Epithelial cell of esophagus (primary cell): ENCODE measurements at places on chromosomes 3 and 15.
A peak's percentile ranks its signal among the peaks of the same experiment; 100 is the strongest.

- peak; percentile 58 for DNase-seq
These were observed 461.3 kb upstream of the NAALADL2 start for GRCh38 chr3:174397848-174398247.

DNA sequence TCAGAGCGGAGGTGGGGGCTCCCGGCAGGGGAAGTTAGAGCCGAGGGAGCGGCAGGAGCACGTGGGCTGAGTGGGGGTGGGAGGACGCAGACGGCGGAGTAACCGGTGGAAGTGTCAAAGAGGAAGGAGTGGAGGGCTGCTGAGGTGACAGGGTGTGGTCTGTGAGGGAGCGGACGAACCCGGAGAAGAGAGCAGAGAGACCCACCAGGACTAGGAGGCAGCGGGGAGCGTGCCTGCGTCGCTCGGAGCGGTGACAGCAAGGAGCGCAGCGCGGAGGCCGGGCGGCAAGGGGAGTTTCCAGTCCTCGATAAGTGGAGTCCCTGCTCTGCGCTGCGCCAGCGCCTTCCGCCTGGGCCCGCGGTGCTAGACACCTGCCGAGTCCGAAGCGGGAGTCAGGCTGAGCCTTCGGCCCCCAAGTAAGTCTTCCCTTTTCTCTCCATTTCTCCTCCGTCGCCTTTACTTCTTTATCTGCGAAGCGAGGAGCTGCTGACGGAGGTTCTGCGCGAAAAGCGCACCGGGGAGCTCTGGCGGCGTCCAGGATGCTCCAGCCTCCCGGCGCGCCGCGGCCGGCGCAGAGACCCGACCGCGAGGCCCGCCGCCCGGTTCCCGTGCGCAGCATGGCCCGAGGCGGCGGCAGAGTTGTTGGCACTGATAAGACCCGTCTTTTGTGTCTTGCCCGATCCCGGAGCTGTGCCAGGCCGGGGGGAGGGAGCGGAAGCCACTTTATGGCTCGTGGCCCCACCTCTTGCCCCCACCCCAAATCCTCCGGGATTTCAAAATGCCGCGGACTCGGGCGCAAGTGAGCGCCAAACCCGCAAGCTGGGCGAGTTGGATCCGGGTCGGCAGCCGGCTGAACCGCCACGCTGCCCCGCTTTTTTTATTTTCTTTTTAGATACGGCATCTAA lies 533.0 kb upstream of the SEMA6D start:
- DNase-seq, result peak; percentile 42

- DNase-seq, result peak; percentile 41
These were observed 808 bp downstream of the BCL6 start for GRCh38 chr3:187744169-187745151.

DNA sequence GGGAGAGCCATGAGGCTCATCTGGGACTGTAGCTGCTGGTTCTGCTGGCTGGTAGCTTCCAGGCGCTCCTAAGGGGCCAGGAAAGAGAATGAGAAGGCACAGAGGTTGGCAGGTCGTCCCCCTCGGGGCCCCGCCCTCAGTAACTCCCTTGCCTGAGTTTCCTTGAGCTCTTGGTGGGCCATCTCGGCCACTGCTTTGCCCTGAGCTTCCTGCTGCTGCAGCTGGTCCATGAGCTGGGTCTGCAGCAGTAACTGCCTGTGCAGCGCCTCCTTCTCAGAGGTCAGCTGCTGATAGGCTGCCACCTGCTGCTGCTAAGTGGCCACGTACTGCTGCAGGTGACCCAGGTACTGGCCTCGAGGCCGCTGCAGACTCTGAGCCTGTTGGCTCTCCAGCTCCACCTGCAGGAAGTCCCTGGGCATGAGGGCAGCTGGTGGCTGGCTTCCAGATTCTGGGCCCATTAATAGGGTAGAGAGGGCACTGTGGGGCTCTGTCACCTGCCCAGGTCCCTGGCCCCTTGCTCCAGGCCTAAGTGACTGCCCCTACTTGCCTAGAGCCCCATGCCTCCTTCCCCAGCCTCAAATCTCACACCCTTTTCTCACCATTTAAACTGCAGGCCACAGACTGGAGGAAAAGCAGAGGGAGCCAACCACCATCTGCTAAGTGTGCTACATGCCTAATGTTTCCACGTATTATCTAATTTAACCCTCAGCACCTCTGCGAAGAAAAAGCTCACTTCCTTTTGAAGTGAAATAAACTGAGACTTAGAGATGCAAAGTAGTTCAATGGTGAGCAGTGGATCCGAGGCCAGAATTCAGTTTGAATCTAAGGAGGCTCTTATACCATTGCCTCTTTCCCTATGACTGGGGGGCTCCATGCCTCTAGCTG lies 10.8 kb upstream of the VPS33B start:
- peak; percentile 74 for DNase-seq

- peak; percentile 34 for DNase-seq
These were observed 67.1 kb downstream of the PLOD2 start for GRCh38 chr3:146093896-146094295.

DNA sequence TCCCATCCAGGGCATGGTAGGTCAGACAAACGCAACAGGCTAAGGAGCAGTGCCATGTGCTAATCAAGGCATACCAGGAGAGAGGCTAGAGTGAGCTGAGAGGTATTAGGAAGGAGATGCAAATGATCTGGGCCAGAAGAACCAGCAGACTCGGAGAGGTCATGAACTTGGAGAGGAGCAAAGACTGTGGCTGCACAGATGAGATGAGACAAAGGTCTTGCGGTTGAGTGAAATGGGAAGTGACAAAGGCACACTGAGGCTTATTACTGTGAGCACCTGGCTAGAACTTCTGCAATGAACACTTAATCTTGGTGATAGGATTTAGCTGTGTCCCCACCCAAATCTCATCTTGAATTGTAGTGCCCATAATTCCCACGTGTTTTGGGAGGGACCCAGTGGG lies 380.2 kb downstream of the ULK4 start:
- no peak for DNase-seq

- DNase-seq, result no peak
These were observed 62.4 kb upstream of the ADPGK start for GRCh38 chr15:72845981-72846383.

- peak; percentile 21 for DNase-seq
These were observed 134.3 kb downstream of the GADL1 start for GRCh38 chr3:30760040-30760695.

- DNase-seq, result no peak
These were observed 157.9 kb downstream of the TLE3 start for GRCh38 chr15:69939513-69940440.
